ENCODE measurements at places on chromosomes 12 and 14.

GRCh38 chr14:36665887-36666415 is 4.3 kb downstream of the PAX9 start:
- no peak for DNase-seq

GRCh38 chr12:131253376-131254026 is 299.8 kb downstream of the ADGRD1 start:
- no peak for DNase-seq

DNA sequence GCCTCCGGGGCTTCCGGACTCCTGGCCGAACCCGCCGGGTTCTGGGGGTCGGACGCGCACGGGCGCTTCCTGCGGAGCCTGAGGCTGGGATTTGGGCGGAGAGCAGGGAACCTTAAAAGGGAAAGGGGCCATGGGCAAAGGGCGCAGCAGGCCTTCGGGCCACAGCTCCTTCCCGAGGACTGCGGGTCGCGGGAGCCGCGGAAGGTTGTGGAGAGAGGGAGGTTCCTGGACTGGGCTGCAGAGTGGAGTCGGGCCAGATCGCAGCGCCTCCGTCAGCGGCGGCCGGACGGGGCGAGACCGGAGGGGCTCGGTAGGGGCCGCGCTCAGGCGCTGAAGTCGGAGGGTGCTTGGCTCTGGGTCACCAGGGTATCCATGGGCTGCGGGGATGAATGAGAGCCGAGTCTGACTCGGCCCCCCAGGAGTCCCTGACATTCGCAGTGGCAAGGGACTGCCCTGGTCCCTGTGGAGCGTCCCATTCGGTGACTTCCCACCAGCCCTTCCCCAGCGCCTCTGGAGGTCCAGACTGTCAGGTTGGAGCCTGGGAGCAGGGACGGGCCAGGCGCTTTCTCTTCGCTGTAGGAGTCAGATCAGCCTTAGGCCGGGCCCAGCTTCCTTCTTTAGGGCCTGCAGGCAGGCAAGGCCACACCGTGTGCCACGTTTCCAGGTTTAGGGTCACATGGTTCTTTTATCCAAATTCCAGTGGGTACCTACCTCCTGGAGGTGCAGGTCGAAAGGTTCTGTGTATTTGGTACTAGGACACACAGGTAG is 938 bp upstream of the SLC25A29 start:
- DNase-seq = peak; percentile 30

GRCh38 chr12:72766517-72766916 is 494.3 kb downstream of the TRHDE start:
- DNase-seq = no peak

- DNase-seq = peak; percentile 24
Observed at GRCh38 chr12:6928703-6929407, 1.1 kb downstream of the ATN1 start.

DNA sequence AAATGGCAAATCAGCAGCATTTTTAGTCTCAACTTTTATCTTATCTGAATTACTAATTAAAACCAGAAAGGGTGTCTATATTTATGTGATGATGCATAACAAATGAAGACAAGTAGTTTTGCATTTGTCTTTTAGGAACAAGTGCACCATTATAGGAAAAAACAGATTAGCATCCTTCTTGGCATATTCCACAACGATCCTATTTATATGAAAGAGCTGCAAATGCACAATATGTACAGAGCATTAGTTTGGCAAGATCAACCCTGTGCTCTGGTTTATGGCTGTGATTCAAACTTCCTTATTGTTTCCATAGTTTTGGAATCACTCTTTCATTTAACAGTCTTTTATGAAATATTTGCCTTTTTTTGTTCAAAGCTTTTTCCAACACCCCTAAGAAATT is 486.8 kb downstream of the KCNH5 start:
- no peak for DNase-seq

GRCh38 chr12:45572114-45572513 is 157.4 kb upstream of the ARID2 start:
- DNase-seq = no peak

GRCh38 chr12:6148061-6148460 is 23.6 kb upstream of the VWF start:
- DNase-seq = no peak

DNA sequence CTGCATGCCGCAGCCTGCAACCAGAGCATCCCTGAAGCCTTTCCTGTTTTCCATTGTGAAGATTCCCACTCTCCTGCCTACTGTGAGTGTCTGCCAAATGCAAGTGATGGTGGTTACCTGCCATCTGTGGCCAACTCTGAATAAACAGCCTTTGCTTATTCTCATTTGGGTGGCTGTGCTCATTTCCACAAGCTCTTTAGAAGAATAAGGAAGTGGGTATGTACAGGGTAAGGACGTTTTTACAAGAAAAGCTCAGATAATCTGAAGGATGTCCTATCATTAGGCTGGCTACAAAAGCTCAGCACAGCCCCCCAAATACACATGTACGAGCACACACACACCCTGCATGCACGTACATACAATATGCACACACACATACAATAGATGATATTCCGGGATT is 7.3 kb upstream of the RNASE1 start:
- DNase-seq = no peak

- DNase-seq = no peak
Observed at GRCh38 chr12:11943919-11944700, 126.6 kb upstream of the BCL2L14 start.

DNA sequence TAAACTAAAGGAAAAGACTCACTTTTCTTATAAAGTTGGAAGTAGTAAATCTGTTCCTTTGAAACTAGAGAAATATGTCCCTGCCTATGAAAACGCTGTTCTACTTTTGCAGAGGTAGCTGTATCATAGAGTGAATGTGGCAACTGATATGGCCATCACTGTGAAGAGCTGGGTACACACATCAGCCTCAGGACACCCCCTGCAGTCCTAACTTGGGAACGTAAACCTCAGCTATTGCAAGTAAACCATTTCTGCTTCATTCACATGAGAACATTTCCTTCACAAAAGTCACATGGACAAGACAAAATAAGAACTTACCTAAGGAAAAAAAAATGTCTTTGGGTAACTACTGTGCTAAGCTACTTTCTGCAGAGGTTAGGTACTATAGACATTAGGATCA is 233.3 kb upstream of the PPFIA2 start:
- DNase-seq = peak; percentile 24

DNA sequence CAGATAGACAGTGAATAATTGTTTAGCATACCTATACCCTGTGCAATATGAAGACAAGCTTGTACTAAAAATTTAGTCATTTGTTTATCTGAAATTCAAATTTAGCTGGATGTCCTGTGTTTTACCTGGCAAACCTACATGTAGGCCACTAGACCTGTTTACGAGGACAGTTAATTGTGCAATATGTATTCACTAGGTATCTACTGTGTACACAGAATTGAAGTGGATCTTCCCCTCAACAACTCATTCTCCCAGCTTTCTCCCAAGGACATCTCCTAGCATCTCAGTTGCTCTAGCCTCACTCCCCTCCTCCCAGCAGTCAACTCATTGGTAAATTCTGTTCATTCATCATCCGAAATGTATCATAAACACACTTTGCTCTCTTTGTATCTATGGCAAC is 25.3 kb downstream of the AK7 start:
- DNase-seq = no peak

GRCh38 chr12:128534906-128535305 is 267.9 kb downstream of the TMEM132C start:
- no peak for DNase-seq

GRCh38 chr14:79627058-79627457 is 584.2 kb downstream of the DIO2 start:
- DNase-seq = no peak

- DNase-seq = no peak
Observed at GRCh38 chr14:104968153-104968527, 10.0 kb downstream of the AHNAK2 start.

DNA sequence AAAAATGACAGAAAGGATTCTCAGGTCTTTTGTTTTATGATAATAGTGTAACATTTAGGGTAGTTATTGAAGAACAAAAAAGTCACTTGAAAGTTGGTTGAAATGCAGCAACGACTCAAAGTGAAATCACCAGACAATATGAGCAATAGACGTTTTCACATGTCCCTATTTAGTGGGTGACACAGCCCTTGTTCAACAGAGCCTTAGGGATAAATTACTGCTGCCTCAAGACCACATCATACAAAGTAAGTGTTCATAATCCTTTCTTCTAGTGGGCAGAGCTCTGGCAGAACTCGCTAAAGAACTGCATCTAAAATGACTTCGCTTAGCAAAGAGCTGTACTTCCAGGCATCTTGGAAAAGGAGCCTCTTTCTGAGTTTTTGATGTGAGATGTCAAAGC is 128.5 kb upstream of the LMNTD1 start:
- DNase-seq = peak; percentile 25

DNA sequence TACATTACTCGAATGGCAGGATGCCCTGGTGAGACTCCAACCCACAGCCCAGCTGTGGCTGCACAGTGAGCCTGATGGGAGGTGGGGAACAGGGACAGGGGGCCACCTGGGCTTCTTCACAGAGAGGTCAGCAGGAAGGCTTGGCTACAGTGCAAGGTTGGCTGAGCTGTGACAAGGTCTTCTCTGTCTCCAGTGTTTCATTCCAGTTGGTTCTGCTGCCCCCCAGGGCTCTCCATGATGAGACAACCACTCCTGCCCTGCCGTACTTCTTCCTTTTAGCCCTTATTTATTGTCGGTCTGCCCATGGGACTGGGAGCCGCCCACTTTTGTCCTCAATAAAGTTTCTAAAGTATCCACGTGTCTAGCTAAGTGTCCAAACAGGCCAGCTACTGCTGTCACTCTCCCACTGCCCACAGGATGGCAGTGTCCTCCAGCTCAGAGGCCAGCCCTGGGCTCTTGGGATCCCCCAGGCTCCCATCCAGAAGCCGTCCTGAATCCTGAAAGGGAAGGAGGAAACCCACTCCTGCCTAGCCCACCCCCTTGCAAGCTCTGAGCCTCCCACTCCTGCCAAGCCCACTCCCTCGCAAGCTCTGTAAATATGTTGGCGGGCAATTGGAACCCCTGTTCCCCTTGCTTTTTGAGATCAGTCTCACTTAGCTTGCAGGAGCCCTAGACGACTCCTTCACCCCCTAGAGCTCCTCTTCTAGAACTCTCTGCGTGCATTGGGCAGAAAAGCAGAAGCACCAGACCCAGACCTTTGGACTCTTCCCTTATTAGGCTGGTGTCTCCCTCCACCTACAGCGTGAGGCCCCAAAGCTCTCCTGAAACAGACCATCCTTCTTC is 5.4 kb downstream of the C1QL4 start:
- DNase-seq = peak; percentile 71

DNA sequence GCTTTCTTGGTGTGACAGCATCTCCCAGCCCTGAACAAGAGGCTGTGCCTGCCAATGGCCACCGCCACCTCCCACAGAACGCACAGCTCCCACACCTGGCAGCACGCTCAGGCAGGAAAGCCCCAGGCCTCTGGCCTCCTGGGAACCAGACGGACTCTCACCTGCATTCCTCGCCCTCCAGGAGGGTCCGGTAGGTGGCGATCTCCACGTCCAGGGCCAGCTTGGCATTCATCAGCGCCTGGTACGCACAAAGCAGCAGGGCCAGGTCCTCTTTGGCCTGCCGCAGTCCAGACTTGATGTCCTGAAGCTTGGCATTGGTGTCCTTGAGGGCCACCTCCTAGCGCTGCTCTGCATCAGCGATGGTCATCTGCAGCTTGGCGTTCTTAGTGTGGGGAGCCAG is 12.1 kb upstream of the KRT77 start:
- no peak for DNase-seq

All from RKO (cell line).